ENCODE measurements at places on chromosomes 2 and 18.

- DNase-seq, result no peak
Measured at GRCh38 chr2:11949732-11950523, 203.5 kb downstream of the LPIN1 start.

GRCh38 chr2:171999161-171999560 lies 592 bp upstream of the METAP1D start:
- no peak for DNase-seq

- no peak for DNase-seq
Measured at GRCh38 chr2:64797881-64798575, 144.3 kb upstream of the SERTAD2 start.

DNA sequence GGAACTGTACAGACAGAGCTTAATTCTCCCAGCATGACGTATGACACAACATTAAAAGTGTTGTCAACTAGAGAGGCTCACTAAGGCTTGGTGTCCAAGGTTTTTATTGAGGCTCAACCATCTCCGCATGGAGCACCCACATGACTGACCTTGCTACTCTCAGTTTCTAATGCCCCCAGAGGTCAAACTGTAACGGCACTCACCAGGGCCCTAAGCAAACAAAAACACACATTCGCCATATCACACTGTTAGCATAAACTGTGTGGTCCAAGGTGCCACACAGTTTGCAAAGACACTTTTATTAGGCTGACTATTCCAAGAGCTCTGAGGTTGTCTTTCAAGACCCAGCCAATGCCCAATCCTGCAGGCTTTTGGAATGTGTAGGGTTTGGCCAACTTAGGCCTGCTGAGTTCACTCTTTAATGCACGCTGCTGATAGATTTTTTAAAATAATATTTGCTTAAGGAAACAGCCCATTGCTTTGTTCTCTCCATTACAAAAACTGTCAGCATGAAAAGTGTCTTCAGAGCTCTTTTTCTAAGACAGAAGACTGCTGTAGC lies 114.9 kb downstream of the DSC3 start:
- no peak for DNase-seq

DNA sequence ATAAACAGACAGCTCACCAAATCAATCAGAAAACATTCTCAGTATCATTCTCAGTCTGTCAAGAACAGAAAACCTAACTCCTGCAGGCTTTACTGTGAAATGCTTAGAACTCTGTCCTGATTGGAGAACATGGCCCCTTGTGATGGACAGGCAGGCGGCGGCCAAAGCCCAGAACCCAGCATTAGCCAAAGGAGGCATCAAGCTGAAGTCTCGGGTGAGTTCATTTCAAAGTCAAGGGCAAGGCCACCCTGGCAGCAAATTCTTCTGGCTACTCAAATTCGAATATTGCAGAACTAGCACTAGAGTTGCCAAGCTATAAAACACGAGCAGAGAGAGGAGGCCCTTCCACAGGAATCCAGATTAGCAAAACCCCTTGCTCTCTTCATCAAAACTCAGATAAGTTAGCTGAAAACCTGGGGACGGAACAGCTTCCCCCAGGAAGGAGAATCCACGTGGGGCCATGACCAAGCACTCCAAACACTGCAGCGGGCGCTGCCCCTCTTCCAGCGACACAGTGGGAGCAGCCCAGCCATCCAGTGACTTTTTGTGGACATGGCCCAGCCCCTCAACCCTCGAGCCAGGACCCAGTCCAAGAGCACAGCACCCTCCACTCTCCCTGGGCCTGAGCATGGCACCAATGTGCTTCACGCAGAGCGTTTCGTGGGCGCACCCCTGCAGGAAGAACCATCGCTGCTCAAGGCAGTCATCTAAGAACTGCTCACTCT lies 98.6 kb downstream of the HDAC4 start:
- no peak for DNase-seq

DNA sequence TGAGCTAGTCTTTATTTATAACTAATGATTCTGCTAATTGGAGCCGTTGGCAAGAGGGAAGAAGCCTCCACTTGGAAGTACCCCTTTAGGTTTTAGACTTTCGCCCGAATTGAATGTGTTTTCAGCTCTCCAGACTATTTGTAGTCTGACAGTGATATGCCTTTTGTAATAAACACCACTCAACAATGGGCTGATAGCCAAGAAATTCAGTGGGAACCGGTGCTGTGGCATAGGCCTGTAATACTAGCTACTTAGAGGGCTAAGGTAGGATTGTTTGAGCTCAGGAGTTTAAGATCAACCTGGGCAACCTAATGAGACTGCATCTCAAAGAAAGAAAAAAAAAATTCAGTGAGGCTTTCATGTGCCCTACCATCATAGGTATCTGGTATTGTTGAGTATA lies 13.6 kb upstream of the ZSCAN30 start:
- no peak for DNase-seq

DNA sequence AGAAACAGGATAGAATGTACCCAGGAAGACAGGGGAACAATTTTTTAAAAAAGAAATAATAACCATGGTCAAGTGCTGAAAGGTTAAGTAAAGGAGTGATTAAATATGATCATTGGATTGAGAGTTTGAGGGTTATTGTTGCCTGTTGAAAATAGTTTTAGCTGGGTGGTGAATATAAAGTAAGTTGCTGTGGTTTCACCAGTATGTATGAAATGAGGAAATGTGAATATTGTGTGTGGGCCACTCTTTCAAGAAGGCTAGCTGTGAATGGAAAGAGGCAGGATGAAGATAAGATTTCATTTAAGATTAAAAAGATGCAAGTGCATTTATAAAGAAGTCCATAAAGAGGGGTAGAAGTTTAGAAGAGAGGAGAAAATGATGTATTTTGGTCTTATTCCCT lies 53.8 kb downstream of the GULP1 start:
- DNase-seq, result no peak

DNA sequence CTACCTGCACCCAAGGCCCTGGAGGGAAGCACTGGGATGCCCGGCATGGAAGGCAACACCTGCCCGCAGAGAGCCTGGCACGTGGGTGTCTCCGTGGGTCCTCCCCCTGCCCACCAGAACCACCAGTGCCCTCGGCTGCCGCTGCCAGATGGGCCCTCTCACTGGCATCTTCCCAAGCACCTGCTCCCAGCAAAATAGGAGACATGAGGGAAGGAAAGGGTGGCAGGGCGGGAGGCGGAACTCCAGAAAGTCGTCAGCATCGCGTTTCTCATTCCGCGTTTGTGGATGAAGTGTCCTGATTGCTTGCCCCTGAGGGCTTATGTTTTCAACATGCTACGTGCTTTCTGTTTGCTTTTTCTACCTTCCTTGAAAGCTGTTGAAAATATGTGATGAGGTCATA lies 8.8 kb upstream of the SNTG2 start:
- DNase-seq, result no peak

GRCh38 chr2:10109311-10109710 lies 13.2 kb upstream of the RRM2 start:
- no peak for DNase-seq

GRCh38 chr2:74696829-74697228 lies 42.8 kb downstream of the SEMA4F start:
- no peak for DNase-seq

GRCh38 chr2:213691351-213691750 lies 407.1 kb downstream of the SPAG16 start:
- DNase-seq, result no peak

- no peak for DNase-seq
Measured at GRCh38 chr2:227789803-227790202, 23.8 kb upstream of the CCL20 start.

DNA sequence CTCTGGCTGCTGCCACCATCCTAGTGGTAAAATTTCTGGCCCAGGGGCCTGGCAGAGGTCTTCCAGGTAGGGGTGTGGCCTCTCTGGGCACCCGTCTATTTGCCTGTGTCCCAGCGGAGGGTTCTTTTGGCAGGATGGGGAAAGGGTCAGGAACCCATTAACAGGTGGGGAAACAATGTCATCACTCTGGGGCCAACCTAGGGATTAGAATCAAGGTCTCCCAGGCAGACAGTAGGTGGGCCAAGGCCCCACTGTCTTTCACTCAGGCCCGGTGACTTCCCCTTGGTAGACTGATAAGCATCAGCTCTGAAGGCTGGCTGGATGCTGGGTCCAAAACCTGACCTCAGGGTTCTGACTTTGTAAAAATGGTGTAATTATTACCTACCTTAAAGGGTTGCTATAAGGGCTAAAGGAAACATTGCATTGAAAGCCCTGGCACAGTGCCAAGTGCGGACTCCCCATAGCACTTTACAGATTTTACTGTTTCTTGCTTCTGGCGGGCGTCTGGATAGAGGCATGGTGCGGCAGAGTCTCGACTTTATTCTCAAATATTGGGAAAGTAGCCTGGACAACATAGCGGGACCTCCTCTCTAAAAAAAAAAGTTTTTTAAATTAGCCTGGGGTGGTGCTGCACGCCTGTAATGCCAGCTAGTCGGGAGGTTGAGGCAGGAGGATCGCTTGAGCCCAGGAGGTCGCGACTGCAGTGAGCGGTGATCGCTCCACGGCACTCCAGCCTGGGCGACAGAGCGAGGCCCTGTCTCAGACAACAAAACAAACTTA lies 2.2 kb downstream of the LBX2 start:
- no peak for DNase-seq

GRCh38 chr2:69973335-69973735 lies 11.9 kb upstream of the ASPRV1 start:
- DNase-seq, result no peak

GRCh38 chr2:217467331-217467730 lies 535.5 kb downstream of the TNS1 start:
- no peak for DNase-seq

GRCh38 chr2:189952536-189953109 lies 109.9 kb downstream of the MSTN start:
- DNase-seq, result no peak

Data from stimulated activated CD8-positive, alpha-beta memory T cell treated with anti-CD3 and anti-CD28 coated beads, Interleukin-15, amount 100 ng/mL, for 48 hours (primary cell).